ENCODE measurements at places on chromosomes 5 and 9.

DNA sequence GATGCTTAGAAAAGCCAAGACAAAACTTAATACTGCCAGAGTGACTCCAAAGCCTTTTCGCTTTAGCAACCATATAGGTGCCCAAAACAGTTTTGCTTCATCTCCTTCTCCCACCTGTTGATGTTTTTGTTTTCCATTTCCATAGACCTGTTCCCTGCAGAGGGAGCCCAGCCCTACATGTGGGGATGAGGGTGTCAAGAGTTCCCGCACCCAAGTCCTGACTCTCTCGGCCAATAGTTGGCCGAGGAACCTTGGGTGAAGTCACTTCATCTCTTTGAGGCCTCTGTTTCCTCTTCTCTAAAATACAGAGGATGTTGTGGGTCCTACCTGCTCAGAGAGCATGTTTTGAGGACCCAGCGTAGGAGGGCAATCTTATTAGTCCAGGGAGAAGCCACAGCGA, 38.5 kb upstream of the LCP2 start:
- DNase-seq, result no peak

GRCh38 chr9:70625078-70625477, 210.6 kb upstream of the KLF9 start:
- DNase-seq, result no peak

DNA sequence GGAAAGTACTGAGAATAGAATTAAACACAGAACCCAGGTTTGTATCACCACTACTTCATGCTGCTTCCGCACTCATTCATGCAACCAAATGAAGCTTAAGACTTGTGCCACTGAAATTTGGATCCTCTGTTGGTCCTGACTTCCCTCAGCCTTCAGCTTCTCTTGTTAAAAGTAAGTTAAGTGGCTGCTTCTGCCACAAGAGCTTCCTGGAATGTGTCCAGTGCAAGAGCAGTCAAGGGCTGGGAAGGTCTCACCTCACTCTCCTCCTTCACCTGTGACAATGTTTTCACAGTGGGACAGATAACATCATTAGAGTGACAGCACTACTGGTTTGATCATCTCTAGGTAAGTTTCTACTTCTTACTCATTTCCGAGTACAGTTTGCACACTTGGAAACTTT, 7.9 kb downstream of the SNCAIP start:
- no peak for DNase-seq

GRCh38 chr5:171762021-171762608, 23.5 kb upstream of the SMIM23 start:
- DNase-seq, result no peak

DNA sequence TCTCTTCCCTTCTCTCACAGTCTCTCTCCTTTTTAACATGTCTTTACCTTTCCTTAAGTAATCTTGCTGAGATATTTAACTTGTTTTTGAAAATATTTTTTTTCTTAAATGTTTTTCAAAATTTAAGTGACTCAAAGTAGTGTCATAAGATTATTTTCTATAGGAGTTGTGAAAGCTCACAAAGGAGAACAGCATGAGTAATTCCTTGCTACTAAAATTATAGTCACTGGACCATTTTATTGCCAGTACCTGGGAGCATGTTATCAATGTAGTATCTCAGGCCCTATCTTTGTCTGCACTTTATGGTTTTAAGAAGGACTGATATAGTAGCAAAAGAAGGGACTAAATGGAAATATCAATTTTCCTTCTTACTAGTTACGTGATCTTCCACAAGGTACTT, 181.9 kb downstream of the TMEM232 start:
- DNase-seq, result no peak

DNA sequence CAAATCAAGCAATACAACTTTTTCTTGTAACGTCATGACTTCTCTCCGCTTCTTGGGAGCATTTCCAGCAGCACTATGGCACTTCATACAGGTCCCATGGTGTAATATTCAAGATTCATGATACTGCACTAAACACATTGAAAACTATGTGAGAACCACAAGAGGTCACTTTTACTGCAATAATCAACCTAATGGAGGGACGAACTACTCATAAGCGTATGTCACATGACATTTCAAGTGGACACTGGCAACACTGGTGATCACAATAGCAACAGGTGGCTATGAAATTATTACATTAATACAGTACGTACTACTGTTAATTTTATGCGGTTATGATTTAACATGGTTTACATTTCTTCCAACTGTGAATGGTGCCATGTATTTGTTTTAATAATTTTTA, 78.6 kb upstream of the TBC1D9B start:
- no peak for DNase-seq

DNA sequence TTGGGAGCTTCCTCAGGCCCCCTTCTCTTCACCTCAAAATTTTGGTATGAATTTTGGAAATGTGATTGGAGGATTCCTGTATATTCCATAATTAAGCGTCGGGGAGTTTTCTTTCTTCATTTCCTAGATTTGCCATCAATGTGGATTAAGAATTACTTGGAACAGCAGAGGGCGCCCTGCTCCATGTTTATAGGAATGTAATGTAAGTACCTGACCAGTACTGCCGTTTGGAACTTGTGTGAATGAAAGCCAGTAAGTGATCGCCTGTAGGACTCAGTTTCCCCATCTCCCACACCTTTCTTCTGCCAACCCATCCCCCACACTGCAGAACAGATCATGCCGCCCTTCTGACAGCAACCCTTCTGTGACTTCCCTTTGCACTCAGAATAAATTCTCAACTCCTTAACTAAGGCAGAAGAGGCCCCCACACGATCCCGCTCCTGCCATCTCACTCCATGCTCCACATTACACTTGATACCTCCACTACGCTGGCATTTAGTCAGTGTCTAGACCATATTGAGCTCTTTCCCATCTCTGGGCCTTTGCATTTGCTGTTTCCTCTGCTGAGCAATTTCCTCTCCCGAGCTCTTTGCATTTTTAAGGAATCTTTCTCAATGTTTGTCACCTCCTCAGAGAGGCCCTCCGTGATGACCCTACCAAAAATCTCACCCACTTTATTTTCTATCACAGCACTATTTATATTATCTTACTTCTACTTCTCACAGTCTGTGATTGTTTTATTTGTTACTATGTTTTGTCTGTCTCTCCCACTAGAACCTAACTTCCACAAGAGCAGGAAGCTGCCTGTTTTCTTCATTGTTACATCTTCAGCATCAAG, 79.5 kb upstream of the HTR4 start:
- peak; percentile 73 for DNase-seq

DNA sequence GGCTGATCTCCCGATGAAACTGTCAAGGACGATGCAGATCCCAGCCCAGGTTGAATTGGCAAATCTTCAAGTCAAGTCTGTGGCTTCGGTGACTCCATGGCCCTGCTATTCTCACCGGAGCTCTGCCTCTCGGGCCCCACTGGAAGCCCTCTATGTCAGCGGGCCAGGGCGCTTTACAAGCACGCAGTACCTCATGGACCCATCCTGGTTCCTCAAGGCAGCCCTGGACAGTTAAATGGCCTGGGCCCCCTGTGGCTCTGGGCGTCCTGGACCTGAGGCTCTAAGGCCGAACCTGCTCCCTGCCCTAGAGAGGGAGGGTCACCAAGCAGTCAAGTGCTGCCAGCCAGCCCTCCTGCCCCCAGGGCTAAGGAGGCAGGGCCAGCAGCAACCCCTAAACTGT, 45.3 kb downstream of the STC2 start:
- no peak for DNase-seq

DNA sequence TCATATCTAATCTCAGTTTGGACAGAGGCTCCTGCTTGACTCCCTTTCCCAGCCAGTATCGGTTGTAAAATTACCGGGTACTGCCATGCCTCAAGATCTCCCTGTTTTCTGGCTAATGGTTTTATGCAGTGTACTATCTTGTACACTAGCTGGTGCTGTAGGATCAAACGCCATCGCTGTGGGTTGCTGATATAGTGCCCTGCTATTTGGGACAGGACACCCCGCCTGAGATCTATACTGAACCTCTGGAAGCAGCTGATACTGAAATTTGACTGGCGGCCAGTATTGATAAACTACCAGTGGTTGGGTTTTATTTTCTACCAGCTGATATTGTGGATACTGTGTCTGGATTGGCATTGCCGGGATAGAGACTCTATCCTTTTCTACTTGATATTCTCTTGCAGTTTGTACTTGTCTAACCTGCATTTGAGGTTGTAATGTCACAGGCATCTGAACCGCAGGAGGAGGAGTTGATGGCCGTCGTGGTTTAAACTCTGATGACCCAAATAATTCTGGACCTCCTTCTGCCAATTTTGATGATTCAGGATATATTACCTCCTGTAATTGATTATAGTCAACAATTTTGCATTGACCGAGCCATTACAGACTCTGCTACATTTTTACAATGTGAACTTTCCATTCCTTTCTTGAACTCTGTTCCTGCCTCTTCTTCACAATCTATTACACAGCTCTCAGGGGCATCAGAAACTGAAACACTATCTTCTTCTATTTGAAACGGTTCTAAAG, 112.5 kb upstream of the LARP1 start:
- DNase-seq, result no peak

- DNase-seq, result no peak
Measured at GRCh38 chr5:77882670-77883257, 106.6 kb upstream of the TBCA start.

DNA sequence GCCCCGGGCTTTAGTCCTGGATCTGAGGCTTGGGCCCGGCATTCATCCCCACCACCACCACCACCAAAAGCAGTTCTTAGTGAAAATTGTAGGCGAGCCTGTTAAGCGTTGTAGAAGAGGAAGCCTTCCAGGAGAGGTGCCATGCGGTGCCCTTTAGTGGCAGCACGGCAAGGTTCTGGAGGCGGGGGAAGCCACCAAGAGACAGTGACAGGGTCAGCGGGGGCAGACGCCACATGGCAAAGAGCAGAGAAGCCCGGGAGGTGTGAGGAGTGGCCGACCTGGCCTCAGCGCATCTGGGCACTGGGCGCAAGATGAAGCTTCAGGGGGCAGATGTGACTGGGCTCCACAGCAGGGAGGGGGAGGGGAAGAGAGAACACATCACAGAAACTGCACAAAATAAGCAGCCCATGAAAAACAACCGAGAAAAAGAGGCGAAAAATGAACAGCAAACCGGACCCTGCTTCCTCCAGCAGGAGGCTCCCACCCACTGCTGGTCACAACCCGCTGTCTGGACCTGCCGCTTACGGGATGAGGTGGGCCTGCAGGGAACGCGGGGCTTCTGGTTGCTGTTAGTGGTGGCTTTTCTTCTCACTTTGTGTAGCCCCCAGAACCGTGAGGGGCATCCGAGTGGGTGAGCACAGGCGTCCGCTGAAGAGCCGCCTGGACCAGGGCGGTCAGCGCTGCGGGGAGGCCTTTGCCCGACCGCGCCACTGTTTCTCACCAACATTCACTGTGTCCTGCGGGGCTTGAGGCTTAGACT, 4.3 kb downstream of the LRRC14B start:
- DNase-seq, result no peak
